Right forelimb (tissue), 1 donor: ENCODE measurements at places on chromosomes 11 and 22.

DNA sequence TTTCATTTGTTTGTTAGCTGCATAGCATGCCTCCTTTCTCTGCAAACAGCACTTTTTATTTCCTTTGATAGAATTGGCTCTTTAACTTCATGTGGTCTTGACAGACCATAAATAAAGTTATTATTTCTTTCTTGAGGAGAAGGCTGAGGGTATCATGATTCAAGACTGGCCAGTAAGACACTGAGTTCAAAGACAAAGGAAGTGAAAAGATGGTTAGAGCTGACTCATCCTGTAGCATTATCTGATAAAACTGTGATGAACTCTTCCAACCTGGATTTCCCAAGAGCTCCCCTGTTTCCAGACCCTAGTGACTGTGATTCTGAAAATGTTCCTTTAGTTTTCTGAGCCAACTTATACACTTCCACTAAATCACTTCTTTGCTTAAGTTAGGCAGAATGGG lies 179.3 kb upstream of the FAT3 start:
- no peak for DNase-seq

DNA sequence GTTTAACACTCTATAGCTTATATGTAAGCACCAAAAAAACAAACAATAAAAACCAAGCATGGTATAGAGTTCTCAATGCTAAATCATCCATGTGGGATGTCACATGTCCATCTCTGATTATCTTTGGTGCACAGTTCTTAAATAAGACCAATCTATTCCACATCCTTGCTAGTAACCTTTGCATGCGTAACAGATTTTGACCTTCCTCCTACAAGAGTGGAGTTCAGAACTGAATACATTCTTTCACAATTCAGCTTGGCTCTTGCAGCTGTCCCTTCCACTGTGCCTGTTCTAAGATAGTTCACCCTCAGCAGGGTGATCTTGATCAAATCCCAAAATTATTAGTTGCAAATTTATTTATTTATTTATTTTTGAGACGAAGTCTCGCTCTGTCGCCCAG lies 21.1 kb downstream of the PRR14L start:
- DNase-seq = no peak

DNA sequence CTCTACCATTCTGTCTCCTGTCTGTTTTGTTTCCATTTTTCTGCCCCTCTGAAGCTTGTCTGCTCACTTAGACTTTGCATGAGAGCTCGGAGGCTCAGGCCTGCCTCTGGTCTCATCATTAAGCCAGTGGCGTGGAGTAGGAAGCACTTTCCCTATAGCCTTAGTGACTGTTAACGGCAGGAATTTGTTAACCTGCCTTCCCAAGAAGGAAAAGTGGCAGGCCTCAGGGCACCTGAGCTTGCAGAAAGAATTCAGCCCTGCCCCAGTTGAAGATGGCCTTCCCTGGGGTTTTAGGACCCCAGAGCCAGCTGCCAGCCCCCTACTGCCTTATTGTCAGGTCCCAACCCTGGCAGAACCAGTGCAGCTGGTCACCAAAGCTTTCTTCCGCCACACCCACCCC lies 93.2 kb downstream of the PKNOX2 start:
- DNase-seq = no peak

- no peak for DNase-seq
Measured at GRCh38 chr11:1548221-1549070, 23.6 kb downstream of the DUSP8 start.

- DNase-seq = no peak
Measured at GRCh38 chr11:9141186-9141585, 49.8 kb upstream of the SCUBE2 start.

DNA sequence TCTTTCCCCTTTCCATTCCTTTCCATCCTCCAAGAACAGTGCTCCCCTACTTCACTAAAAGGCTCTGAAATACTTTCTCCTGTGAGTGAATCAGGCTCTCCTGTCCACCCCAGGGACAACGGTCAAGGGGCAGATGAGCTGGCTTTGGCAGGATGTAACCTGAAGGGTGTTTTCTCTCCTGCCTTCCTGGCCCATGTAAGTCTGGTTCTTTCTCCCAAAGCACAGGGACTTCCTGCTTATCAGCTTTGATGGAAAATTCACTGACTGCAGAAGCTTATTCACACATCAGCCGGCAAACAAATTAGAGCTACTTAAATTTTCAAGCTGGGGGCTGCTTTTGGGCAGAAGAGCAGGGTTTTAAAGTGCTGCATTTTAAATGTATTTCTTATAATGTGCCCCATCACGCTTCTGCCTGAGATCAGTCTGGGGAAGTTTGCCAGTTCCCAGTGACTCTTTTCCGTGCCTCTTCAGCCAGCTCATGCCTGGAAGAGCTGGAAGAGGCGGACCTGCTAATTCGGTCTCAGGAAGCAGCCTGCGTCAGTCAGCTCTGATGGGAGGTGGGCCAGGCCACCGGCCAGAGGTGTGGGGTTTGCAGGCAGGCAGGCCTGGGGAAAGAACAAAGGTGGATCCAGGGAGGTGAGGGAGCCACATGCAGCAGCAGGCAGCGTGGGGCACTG lies 140.4 kb upstream of the TBCEL start:
- DNase-seq = peak; percentile 67

DNA sequence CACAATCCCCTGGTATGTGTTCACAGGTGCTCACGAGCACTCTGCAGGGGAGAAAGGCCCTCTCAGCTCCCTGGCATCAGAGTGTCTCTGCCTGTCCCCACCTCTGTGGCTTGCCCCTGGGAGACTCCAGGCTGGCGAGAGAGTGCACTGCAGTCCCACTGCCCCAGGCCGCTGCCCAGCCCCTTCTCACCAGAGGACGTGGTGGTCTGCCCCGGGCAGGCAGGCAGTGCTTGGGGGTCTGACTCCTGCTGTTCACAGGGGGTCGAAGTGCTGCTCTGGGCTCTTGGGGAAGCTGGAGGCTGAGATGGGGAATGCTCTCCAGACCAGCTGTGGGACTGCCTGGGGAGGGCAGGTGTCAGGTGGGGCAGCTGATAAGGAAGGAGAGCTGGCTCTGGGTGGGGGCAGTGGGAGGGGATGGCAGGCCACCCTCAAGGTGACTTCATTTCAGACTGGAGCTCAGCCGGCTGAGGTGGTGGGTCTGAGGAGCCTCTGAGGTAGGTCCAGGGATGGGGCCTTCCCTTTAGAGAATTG lies 151.0 kb upstream of the B3GAT1 start:
- no peak for DNase-seq

DNA sequence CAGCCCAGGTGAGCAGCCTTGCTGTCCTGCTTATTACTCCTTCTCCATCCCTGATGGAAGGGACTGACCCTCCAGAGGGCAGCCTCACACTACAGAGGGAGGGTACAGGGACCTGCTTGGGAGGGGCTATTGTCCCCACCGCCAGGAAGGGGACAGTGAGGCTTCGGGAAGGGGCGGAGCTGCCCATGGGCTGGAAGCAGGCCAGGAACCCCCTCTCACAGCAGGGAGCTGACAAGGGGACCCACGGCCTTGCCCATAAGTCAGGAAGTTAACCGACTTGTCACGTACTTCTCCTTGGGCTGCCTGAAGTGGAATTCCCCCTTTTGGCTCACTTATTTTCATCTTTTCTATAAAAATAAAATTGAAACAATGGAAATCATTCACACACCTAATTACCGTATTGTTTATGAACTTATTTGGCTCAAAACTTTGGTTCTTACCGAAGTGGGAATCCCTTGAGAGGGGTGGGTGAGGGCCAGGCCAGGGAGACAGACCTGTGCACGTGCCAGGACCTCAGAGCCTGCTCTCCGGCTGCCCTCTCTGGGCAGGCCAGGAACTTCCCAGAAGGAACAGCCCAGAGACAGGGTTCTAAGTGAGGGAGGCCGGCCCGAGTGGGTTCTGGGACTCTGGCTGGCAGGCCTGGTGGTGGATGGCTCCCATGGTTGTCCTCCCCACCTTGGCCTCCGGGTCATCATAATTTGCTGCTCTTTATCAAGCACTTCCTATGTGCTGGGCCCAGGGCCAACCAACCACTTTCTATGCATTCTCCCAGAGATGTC lies 5.8 kb downstream of the MGAT3 start:
- DNase-seq = no peak

GRCh38 chr11:20559523-20560300 lies 39.7 kb upstream of the SLC6A5 start:
- no peak for DNase-seq

DNA sequence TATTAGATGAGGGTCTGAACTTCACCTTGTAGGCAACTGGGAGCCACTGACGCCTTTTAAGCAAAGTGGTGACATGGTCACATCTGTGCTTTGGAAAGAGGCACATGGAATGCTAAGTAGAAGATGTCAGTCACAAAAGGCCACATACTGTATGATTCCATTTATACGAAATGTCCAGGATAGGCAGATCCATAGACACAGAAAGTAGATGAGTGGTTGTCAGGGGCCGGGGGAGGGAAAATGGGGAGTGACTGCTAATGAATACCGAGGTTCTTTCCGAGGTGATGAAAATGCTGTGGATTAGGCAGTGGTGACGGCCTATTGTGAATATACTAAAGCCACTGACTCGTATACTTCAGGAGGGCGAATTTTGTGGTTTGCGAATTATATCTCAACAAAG lies 20.6 kb downstream of the NECTIN1 start:
- DNase-seq = no peak

DNA sequence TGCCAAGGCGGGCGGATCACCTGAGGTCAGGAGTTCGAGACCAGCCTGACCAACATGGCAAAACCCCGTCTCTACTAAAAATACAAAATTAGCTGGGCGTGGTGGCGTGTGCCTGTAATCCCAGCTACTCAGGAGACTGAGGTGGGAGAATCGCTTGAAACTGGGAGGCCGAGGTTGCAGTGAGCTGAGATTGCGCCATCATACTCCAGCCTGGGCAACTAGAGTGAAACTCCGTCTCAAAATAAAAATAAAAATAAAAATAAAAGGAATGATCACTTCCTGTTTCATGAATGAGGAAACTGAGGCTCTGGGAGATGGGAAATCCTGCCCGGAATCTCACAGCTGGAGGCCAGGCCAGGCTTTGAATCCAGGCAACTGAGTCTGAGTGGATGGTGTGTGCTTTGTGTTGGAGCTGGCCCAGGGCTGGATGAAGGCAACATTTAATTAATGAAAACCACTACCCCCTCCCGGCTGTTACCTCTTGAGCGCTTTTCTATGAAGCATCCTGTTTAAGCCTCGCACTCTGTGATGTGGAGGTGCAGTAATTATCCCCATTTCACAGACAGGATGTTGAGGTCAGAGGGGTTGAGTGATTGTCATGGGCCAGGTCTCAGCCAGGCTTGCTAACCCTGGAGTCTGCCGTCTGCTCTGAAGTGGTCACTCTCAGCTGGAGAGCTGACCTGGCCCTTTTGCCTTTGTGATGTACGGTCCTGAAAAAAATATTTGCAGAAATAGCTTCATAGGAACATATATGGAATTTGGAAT lies 27.8 kb downstream of the LRP5 start:
- no peak for DNase-seq

DNA sequence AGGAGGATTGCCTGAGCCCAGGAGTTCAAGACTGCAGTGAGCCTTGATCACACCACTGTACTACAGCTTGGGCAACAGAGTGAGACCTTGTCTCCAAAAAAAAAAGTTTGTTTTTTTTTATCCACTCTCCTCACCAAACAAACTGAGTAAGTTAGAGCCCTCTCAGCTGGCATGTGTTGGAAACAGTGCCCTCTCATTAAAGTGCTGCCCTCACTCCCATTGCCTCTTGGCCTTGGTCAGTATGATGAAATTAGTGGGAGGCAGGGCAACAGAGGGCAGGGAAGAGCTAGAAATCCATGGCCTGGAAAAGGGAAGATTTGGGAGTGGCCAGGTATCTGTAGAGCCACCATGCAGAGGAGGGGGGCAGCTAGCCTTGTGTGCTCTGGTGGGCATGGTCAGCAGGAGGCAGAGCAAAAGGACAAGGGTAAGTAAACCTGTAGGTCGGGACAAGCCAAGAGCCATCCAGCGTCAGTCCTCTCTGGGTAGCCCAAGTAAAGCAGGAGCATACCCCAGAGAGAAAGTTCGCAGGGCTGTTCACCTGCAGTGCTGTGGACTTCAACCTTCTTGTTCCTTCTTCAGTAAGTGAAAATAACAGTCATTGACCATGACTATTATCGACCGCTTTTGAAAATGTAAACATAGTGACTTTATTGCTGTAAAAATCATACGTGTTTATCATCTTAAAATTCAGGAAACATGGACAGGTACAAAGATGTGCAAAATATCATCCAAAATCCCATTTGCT lies 28.2 kb downstream of the PIK3IP1 start:
- no peak for DNase-seq

- DNase-seq = no peak
Measured at GRCh38 chr11:85423794-85424193, 203.3 kb downstream of the DLG2 start.
